Activated T-helper 1 cell treated with anti-CD3 and anti-CD28 coated beads, Interleukin-2, amount 50 U/mL, for 16 hours (primary cell): ENCODE measurements at places on chromosomes 16 and 17.

DNA sequence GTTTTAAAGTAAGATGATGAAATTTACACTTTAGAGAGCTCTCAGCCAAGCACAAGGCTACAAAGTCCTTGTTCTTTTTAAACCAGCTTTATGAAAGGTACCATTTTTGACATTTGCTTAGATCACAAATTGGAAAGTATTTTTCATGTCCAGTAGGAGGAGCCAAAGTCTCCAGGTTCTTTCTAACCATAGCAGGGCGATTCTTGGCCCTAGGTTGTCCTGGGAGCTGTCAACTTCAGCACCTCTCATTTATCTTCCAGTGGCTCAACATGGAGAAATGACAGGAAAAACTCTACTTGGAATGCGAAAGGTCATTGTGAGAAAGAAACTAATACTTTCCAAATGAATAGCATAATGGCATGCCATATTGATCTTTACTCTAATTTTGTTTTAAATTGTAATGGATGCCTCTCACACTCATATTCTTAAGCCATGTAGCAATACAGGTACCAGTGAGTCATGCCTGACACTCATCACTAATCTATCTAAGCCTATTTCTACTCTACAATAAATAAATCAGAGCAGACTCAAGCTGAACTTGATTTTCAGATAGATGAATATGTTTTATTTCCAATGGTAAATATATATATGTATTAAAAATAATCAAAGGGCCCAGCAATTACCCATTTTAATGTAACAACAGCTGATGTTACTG lies 919.1 kb upstream of the EEF2KMT start:
- DNase-seq: no peak

DNA sequence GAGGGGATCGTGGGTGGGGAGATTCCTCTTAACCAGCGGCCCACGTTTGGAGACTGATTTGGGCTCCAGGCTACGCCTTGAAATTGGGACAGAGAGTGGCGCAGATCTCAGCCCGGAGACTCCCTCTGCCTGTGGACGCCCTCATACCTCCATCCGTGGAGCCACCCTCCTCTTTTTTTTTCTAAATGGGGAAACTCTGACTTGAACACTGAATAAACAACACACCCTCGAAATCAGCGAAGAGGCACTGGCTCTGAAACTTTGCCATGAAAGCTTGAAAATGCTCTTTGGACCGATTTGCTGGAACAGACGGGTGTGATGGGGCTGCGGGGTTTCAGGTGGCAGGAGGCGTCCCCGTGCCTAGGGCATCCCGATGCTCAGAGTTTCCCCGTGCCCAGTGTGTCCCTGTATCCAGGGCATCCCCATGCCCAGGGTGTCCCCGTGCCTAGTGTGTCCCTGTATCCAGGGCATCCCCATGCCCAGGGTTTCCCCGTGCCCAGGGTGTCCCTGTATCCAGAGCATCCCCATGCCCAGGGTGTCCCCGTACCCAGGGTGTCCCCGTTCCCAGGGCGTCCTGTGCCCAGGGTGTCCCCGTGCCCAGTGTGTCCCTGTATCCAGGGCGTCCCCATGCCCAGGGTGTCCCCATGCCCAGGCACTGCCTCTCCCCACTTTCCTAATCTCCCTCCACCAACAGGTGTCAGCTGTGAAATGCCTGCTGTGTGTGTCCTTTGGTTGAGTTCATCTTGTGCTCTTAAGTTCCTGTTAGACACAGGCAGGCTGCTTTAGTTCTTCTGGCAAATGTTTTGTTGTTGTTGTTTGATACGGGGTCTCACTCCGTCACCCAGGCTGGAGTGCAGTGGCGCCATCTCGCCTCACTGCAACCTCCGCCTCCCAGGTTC lies 187.0 kb downstream of the SEC14L1 start:
- no peak for DNase-seq

- no peak for DNase-seq
These were observed 80.7 kb downstream of the USP32 start for GRCh38 chr17:60311186-60311585.

- DNase-seq: no peak
These were observed 1.4 kb downstream of the RAB11FIP3 start for GRCh38 chr16:426906-427249.

GRCh38 chr17:28925912-28926365 lies 23.1 kb upstream of the DHRS13 start:
- no peak for DNase-seq
